ENCODE measurements at places on chromosomes 5 and 9.

- DNase-seq, result no peak
These were observed 348.4 kb upstream of the FTMT start for GRCh38 chr5:121503111-121503840.

GRCh38 chr5:10982626-10983025 is 221.6 kb upstream of the DAP start:
- no peak for DNase-seq

DNA sequence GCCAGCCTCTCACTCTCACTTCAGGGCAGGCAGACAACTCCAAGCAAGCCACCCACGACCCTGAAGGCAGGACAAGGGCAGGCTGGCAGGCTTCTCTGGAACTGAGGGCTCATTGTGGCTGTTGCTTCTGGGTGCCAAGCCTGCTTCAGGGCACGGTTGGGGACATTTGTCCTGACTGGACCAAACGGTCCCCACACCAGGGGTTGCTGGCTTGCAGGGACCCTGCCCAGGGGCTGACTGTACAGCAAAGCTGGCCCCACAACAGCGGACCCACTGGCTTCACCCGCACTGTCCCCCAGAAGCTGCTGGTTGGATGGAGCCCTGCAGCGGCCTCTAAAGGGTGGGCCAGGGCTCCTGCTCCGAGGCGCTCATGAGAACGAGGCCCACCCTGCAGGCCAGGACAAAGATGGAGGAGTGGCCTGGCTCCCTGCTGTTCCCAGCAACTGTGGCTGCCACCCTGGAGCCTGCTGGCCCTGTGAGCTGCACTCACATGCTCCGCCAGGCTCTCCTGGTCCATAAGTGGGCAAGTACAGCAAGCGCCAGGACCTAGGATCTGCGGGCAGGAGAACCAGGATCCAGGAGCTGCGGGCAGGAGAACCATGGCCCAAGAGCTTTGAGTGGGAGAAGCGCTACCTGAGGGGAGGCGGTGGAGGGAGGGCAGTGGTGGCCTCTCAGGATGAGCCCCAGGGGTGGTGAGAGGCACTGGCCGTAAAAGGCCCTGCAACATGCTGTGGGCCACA is 34.4 kb upstream of the NSMF start:
- no peak for DNase-seq

DNA sequence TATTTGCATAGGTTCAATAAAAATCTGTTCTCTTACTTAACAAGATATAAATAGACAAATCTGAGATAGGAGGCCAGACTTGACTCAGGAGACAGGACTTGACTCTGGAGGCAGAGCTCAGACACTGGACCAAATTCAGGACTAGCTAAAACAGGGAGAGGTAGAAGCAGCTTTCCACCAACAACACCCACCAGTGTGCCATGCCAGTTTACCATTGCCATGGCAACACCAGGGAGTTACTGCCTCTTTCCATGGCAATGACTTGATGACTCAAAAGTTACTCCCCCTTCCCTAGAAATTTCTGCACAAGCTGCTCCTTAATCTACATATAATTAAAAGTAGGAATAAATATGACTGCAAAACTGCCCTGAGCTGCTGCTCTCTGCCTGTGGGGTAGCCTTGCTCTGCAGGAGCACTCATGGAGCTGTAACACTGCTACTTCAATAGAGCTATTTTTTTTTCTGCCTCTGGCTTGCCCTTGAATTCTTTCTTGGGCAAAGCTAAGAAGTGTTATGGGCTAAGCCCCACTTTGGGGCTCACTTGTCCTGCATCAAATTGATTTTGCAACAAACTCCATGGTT is 473.0 kb downstream of the PLK2 start:
- DNase-seq, result no peak

DNA sequence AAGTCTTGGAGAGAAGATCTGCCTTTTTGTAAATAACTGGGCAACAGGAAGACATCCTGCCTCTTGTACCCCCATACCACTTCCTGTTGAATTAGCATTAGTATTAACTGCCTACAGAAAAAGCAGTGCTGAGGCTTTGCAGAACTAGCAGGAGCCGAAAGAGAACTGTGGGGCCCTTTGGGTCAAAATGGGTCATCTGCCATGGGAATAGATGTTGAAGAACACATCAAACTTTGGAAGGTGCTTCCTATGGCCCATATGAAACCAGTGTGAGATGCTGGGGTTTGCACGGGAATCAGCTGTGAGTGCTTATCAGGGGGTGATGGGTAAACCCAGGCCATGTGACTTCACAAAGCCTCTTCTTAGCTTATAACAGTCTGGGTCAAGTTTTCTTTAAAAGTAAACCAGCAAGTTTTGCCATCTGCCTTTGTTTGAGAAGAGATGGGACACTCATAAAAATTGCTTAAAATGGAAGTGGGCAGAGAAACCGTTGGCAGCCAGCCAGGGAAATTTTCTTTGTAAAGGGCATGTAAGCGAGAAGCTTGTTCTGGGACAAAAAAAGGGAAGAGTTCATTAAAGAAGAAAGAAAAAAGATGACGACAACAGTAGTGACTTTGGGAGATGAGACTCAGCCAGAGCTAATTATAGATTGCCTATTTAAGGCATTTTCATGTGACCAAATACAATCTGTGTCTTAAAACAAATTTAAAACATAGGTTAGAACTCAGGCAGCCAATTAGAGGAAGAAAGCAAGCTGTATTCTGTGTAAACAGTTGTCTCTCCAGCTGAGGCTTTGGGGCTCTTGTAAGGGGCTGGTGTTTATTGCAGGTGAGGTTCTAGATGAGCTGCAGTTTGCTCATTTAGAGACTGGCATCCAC is 4.4 kb downstream of the SLC25A25 start:
- peak; percentile 39 for DNase-seq

DNA sequence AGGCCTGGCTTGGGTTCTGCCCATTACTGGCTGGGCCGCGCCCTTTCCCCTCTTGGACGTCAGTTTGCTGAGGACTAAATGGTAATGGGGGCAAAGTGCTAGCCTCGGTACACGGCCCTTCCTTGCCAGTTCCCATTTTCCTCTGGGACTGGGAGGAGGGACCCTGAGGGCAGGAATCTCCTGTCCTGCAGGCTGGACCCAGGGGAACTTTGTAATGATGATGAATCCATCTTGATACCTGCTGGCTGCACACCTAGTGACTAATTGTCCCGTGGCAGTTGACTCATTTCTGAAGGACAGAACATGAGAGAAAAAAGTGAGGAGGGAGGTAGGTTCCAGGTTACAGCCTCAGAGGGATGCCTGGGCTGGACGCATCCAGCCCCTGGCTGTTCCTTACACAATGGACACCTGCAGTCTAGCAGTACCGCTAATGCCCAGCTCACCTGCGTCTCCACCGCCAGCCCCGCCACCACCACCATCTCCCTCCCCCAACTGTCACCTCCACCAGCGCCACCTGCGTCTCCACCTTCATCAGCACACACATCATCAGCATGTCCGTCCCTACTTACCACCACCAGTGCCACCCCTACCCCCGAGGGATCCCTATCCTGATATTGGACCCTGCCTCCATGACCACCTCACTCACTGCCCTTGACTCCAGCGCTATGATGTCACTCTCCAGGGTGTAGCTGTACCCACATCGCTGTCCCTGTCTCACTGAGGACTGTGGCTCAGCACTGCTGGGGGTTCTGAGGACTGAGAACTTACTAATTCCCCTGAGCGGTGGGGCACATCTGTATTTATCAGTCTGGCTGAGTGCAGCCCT is 4.3 kb downstream of the CDHR2 start:
- DNase-seq, result no peak

GRCh38 chr9:18857769-18858168 is 175.2 kb downstream of the SAXO1 start:
- DNase-seq, result no peak

- DNase-seq, result no peak
These were observed 26.7 kb downstream of the NDUFS6 start for GRCh38 chr5:1827886-1828397.

- no peak for DNase-seq
These were observed 922 bp downstream of the LMX1B start for GRCh38 chr9:126614455-126615244.

GRCh38 chr5:115360046-115360685 is 63.7 kb upstream of the CCDC112 start:
- DNase-seq, result no peak

DNA sequence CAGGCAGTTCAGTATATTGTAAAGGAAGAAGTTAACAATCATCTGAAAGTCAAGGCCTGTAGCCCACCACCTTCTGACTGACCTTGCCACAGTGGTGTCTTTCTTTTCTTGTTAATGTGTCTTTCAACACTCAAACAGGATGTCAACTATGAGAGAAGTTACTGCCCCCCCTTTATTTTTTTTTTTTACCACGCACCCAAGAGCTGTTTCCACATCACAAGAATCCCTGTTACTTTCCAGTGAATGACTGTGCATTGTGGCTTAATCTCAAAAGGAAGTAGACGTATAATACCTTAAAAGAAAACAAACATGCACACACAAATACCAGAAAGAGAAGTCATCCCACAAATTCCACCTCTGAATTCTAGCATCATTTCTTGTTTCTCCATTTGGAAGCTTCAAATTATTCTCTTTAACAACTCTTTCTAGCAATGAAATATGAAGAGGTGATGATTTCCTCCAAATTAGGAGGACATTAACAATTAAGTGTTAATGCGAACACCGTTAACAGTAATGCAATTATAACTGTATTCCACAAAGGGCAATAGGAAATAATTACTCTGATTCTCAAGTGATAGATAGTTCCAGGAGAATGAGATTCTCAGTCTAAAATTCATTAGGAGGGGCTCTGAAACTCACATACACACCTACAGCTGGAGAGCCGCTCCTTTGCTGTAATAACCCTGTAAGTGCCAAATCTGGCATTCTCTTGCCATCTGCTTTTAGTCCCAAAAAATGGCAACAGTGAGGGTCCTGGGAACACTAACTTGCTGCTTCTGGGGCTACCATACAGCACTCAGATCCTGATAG is 201.0 kb downstream of the EFNA5 start:
- DNase-seq, result no peak

DNA sequence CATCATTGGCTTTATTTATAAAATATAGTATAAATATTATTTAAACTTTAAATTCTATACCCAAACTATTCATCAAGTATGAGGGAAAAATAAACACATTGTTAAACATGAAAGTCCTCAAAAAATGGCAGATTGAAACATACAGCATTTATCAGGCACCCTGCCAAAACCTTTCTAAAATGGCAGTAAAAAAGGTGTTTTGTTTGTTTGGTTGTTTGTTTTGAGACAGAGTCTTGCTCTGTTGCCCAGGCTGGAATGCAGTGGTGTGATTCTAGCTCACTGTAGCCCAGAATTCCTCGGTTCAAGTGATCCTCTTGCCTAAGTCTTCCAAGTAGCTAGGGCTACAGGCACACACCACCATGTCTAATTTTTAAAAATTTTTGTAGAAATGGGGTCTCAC is 60.1 kb upstream of the ECM2 start:
- no peak for DNase-seq

DNA sequence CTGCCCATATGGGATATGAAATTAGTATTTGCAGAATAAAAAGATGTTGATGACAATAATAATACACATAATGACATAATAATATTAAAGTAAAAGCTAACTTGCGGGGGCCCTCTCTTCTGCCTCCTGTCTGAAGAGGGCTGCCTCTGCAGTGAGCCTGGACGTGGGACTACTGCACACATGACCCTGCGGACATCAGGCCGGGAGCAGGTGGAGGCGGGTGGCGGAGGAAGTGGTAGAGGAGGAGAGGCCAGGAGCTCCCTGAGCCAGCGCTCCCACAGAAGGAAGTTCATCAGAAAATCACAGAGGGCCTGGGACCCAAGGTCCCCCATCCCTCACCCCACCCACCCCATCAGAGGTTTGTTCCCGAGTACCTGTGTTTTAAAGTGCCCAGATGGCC is 60.5 kb downstream of the ROPN1L start:
- no peak for DNase-seq

DNA sequence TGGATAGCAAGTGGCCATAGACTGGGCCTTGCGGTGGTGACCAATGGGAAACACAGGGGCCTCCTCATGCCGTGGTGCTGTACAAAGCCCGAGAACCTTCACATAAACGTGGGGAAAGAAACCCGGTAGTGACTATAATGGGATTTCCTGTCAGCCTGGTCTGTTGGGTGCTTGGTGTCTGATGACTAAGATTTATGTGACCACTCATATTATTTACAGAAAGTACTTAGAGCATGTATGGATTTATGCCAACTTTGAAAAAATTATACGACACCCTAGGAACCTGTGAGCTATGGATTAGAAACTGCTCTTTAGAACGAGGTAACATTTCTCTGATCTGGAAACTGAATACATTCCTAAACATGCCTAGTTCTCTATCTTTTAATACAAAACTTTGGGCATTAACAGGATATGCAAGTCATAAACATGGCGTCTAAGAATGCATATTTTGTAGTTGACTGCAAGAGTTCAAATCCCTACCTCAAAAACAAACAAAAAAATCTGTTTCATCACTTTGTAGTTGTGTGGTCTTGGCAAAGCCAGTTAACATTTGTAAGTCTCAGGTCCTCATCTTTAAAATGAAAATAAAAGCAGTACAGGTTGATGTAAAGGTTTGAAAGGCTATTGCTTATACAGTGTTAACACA is 85.4 kb downstream of the TMEM167A start:
- DNase-seq, result no peak

DNA sequence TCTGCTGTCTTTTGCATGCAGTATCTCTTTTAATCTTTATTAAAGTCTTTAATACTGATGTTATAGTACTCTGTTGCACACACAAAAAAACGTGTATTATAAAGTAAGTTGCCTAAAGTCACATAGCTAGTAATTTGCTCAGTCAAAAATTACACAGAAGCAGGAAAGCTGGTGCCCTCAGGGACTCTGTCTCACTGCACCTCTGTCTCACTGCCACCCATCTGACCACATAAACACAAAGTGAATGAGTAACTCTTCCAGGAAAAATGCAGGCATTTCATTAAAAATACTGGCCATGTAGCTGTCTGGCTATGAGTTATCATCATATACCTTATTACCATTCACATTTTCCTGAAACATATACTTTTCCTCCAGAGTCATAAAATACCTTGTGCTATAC is 591.7 kb downstream of the CSNK1G3 start:
- DNase-seq, result no peak

- no peak for DNase-seq
These were observed 203.4 kb downstream of the AUH start for GRCh38 chr9:91158286-91158685.

DNA sequence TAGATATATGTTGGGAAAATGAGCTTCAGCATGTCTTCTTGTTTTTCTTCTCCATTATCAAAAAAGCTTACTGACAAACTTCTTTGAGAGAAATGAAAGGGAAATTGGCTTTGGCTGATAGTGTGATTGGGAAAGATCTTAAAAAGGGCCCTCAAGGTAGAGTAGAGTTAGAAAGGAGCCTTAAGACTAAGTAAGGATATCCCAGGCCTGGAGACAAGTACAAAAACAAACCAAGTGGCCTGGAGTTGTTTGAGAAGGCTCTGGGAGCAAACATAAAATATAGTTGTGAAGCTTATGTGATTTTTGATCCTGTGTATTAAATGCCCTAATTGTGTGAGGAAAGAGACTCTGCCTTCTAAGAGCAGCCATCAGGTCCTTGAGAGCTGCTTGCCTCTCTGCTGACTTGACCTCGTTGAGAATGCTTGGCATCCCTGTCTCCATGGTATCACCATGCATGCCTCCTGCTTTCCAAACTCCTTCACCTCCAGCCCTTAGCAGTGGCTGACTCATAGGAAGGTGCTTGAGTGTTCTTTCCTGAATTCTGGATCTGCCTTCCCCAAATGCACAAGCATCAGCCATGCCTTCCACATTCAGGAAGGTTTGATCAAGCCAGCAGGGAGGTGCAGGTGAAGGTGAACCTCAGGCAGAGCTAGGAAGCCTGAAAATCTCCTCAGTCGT is 78.9 kb downstream of the SMARCA2 start:
- DNase-seq, result no peak

- DNase-seq, result no peak
These were observed 5.8 kb upstream of the PPARGC1B start for GRCh38 chr5:149724130-149724840.

Measured in stimulated activated CD4-positive, alpha-beta T cell treated with anti-CD3 and anti-CD28 coated beads, Interleukin-12 subunit alpha, Interleukin-12 subunit beta, amount 100 ng/mL, for 24 hours (primary cell).